ENCODE measurements at places on chromosomes 2 and 18. TPM values are rescaled to one million over a fixed set of nuclear protein-coding genes. Genes with fewer than 3 reads are reported as not detected.

- no peak for DNase-seq
These were observed 179.7 kb downstream of the EPHA4 start for GRCh38 chr2:221392228-221392881.

SLC38A11 gene
- 0.20 TPM for polyA plus RNA-seq

GRCh38 chr18:58525517-58525916, 103.4 kb downstream of the ALPK2 start:
- DNase-seq, result no peak

GRCh38 chr2:132588576-132588975, 81.4 kb downstream of the LYPD1 start:
- no peak for DNase-seq

CMPK2 gene
- polyA plus RNA-seq, result 3.1 TPM

- no peak for DNase-seq
These were observed 183.0 kb upstream of the APCDD1 start for GRCh38 chr18:10271481-10271880.

GRCh38 chr2:96832754-96833507, 10.9 kb downstream of the ANKRD23 start:
- no peak for DNase-seq

DNA sequence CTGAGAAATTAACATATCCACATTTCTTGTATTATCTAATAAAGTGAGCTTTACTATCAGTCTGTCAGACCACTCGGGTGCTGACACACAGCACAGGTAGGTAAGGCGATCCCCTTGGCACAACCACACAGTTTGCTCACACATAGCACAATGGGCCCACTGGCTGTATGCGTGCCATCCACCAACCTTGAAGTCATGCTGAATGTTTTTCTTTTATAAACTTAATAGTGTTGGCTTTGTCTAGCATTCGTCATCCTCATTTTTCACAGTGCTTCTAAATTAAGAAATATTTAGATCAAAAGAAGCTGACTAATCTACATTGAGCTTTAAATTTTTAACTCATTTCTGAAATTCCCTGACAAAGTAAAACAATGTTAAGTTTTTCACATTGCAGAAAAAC, 50.0 kb upstream of the PAPOLG start:
- no peak for DNase-seq

- no peak for DNase-seq
These were observed 132.5 kb upstream of the ID2 start for GRCh38 chr2:8549273-8549922.

GRCh38 chr18:70126832-70127231, 78.7 kb downstream of the RTTN start:
- DNase-seq, result no peak

GRCh38 chr18:497688-498087, 2.8 kb downstream of the COLEC12 start:
- no peak for DNase-seq

DNA sequence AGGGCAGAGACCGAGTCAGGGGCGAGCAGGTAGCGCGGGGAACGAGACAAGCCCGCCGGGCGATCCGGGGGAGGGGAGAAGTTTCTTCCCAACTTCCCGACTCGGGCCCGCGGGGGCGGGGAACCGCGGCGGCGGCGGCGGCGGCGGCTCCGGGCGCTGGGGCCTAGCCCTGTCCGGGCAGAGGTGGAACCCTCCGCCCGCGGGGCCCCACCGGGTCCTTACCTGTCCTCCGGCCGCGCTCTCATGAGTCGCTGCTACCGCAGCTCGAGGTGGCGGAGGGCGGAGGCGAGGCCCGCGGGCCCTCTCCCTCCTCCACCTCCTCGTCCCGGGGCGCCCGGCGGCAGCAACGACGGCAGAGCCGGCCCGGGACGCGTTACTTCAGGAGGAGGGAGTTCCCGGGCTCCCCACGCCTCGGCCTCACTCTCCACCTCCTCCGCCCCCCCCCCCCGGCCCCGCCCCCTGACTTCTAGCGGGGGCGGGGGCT, at the start of gene YES1:
Gene YES1, minus strand, starts transcription at position 351 of the 484 bp plus-strand sequence. CDS start 55,415 bp downstream, outside the sequence.
- DNase-seq, result no peak

WNT6 gene
- 0.19 TPM for polyA plus RNA-seq

DNA sequence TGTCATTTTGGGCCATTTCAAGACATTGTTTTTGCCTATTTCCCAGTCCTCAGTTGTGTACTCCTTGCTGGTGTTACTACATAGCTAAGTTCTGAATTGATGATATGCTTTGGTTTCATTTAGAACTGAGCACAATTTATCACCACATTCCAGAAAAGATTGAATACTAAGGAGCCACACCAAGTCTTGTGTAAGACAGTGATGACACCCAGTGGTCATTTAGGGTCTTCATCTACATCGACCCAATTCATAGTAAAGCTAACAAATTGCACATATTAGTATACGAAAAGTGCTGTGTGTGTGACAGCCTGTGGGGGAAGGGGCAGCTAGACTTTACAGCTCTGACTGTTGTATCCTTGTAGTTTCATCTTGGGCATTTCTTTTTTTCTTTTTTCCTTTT, 10.9 kb upstream of the DLX2 start:
- no peak for DNase-seq

Data from forelimb muscle (tissue), 1 donor.